H1 (cell line): ENCODE measurements at places on chromosomes 11 and 22. TPM values are rescaled to one million over a fixed set of nuclear protein-coding genes. Genes with fewer than 3 reads are reported as not detected.

The HTR3A gene
- total RNA-seq = 6.5 and 7.5 TPM in 2 replicates

The LDLRAD3 gene
- 18.6 and 22.6 TPM in 2 replicates for total RNA-seq

The SLC35F2 gene
- 28.0 and 29.7 TPM in 2 replicates for total RNA-seq

The ABCG4 gene
- total RNA-seq = 2.3 and 2.9 TPM in 2 replicates

DNA sequence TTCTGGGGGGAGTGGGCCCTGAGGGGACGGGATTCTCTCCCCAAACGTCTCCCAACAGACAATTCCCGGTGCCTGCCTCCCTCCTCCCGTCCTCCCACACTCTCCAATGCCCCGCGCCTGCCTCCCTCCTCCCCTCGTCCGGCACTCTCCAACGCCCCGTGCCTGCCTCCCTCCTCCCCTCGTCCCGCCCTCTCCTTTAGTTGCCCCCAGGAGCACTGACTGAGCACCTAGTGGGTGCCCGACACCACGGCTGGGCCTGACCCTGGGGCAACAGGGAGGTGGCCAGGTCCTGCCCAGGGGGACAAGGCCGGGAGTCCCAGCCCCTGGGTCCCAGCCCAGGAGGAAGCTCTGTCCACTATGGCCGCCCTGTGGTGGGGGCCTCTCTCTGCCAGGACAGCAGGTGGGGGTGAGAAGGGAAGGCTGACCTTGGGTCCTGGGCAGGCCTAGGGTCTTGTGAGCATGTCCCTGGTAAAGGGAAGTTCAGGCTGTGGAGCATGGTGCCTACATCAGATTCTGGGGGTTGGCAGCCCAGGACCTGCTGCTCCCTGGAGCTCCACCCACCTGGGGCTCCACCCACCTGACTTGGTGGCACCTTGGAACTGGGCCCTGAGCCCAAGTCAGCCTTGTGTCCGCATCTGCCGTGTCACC lies 942.3 kb downstream of the BRD1 start:
- H3K36me3 ChIP-seq = no peaks in the 10 kb centered on the region
- H3K27ac ChIP-seq = no peak overlapping the region
- peaks cover 6% of the 10 kb centered on the region; the same call in 1 of the 2 replicates for H3K27me3 ChIP-seq
- H3K4me3 ChIP-seq = no peak overlapping the region
- no peaks in the 10 kb centered on the region for H3K4me1 ChIP-seq
- no peak for DNase-seq

- H3K27ac ChIP-seq = no peak overlapping the region
- H3K36me3 ChIP-seq = no peaks in the 10 kb centered on the region
- H3K4me3 ChIP-seq = no peak overlapping the region
- H3K27me3 ChIP-seq = no peaks in the 10 kb centered on the region
Measured at GRCh38 chr11:76820184-76820566, 37.0 kb downstream of the TSKU start.

- no peaks in the 10 kb centered on the region for H3K27me3 ChIP-seq
- no peak for DNase-seq
- no peak overlapping the region for H3K27ac ChIP-seq
- no peak overlapping the region for H3K4me3 ChIP-seq
- H3K36me3 ChIP-seq = no peaks in the 10 kb centered on the region
Measured at GRCh38 chr22:17056058-17056457, 28.7 kb upstream of the IL17RA start.
